Stimulated activated CD8-positive, alpha-beta memory T cell treated with anti-CD3 and anti-CD28 coated beads, Interleukin-4, amount 100 ng/mL, for 1 hour (primary cell): ENCODE measurements at places on chromosomes 2 and 18.

DNA sequence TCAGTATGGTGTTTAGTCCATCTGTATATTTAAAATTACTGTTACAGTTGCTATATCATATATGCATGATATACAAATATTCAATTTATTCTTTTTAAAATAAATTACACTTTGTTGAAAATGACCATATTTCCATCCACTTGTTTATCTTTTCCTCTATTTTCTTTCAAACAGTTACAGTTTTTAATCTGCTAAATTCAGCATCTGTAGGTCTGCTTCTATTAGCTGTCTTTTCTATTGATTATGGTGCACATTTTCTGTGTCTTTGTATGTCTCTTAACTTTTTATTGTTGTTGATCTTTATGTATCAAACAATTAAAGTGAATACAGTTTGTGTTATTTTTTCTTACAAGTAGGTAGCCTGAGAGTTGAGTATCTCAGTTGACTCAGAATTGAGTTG, 28.1 kb downstream of the IL18R1 start:
- DNase-seq: no peak

DNA sequence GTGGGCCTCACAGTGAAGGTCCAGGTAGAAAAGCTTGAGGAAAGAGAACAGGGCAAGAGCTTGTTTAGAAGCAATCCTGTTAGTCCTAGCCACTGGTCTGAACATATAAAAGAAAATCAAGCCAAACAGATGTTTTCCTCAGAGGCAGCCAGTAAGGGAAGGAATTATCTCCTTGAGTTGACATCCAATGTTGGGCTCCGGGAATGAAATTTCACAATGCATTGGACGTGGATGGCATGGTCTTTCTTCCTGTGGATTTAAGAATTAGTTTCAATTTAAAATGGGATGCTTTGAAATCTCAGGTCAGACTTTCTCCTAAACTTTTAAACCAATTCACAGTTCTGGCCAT, 92.1 kb downstream of the ACKR3 start:
- DNase-seq: no peak

DNA sequence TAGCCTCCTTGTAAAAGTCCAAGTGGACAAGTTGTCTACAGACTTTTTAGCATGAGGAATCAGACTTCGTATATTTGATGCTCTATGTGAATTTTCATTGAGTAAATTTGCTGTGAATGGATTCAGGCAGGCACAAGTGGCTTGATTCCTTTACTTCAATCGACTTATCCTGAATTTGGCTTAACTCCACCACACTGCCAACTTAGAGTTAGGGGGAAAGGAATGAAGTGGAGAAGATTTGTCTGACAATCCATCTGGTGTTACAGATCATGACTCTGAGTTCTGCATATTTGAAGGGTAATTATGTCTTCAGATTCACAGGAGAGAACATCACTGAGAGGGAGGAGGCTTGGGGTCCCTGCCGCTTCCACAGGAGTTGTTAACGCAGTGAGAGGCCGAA, 829.3 kb downstream of the DCC start:
- no peak for DNase-seq

- DNase-seq: no peak
Measured at GRCh38 chr2:189569295-189569910, 11.2 kb downstream of the SLC40A1 start.

DNA sequence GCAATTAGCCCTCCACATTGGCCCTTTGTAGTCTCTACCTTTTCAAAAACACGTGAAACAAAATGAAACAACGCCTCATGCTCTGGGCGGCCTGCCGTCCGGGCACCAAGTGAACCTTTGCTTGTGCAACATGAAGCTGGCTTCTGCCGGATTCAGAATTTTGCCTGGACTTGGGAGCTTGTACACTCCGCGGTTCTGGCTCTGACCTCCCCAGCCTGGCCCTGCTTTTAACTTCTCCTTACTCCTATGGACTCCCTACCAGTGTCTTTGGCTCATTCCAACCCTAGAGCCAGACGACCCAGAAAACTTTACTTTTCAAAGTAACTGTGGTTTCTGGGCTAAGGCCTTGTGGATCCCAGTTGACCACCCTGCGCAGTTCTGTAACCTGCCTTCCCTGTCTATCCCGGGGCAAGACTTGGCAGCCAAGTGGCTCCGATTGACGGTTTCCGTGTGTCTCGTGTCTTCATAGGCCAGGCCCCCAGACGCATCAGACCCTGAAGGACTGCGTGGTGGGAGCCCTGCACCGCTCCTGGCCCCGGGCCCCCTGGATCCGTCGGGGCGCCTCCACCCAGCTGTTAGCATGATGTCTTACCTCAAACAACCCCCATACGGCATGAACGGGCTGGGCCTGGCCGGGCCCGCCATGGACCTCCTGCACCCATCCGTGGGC, 1.9 kb downstream of the OTX1 start:
- DNase-seq: no peak

GRCh38 chr18:78165525-78165924, 814.1 kb upstream of the SALL3 start:
- no peak for DNase-seq

- no peak for DNase-seq
Measured at GRCh38 chr2:73979686-73980085, 5.0 kb upstream of the TET3 start.

DNA sequence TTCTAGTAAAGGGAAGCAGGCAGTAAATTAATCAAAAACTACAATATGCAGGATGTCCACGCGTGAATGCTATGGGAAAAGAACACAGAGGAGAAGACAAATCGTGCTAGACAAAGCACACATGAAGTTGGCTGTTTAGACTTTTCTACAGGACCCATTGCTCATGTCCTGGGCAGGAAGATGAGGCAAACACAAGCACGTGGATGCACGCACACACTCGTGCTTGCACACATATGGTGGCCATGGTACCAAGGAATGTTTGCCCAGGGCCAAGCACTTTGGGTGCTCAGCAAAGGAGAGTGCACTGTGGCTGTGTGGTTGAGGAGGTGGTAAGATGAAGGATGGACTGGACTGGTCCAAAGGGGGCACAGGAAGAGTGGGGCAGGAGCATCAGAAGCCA, 80.2 kb upstream of the MCFD2 start:
- no peak for DNase-seq

DNA sequence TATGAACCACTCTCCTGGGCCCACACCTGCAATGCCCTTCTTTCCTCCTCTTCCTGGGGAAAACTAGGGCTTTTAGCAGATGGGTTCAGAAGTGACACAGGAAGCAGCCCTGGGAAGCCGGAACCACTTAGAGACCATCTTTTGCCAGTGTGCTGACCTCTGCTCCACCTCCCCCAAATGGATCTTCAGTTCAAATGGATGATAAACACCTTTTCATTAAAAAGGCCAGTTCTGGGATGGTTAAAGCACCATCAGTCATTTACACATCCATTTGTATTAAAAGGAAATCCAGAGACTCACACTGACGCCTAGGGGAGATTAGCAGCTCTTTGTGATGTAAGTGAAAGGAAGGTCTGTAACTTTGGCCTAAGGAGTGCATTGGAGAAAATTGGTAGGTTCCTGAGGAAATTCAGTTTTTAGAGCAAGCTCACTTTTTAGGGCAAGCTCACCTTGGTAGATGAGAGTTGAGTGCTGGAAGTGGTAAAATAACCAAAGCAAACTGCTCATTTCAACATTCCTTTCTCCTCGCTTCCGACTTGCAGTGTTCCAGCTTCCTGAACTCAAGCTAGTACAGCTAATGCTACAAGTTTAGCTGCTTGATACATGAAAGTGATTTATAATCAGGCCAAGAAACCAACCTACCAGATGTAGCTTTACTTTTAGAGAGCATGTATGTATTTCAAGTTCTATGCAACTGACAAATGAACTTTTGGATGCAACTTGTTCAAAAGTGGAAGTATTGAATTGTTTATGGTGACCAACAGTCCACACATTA, 47.7 kb downstream of the ACTR2 start:
- no peak for DNase-seq

- DNase-seq: no peak
Measured at GRCh38 chr2:227864161-227864756, 7.2 kb upstream of the DAW1 start.

- DNase-seq: no peak
Measured at GRCh38 chr2:140701726-140702125, 1429.1 kb downstream of the LRP1B start.

DNA sequence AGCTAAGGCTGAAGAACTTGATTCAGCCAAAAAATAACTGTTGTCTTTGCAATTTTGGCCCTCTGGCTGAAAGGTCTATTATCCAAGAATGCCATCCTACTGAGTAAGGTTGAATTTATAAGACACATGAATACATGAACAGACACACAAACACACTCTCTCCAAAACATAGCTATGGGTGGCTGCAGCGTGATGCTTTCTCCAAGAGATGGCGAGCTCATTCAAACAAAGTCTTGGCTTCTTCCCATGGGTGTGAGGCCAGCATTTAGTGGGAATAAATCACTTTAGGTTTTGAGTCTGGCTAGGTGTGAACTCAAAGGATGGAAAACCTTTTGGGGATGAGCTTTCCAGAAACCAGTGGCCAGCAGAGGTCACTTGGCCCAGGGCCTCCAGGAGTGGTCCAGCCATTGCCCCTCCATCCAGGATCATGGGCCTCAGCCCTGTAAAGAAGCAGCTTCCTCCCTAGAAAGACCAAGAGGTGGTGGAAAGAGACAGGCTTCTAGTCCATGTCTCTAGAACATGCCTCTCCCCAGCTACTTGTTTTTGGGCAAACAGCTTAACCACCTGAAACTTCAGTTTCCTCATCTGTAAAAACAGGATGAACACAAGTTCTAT, 11.0 kb upstream of the OSR1 start:
- DNase-seq: no peak

DNA sequence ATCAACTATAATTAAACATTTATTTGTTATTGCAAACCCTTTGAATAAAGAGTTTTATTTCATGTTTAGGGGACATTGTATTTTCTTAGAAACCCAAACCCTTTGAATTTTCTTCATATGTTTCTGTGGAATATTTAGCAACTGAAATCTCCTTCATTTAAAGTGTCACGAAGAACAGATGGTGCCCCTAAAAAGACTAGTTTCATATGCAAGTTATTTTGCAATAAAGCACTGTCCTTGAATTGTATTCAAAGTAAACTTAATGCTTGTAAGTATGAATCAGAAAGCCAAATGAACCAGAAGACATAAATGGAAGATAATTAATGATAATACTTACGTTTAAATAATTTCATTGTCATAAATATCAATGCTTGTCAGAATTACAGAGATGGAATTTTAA, 151.9 kb upstream of the CWC22 start:
- DNase-seq: no peak

- no peak for DNase-seq
Measured at GRCh38 chr2:119647440-119648169, 31.4 kb upstream of the TMEM177 start.

DNA sequence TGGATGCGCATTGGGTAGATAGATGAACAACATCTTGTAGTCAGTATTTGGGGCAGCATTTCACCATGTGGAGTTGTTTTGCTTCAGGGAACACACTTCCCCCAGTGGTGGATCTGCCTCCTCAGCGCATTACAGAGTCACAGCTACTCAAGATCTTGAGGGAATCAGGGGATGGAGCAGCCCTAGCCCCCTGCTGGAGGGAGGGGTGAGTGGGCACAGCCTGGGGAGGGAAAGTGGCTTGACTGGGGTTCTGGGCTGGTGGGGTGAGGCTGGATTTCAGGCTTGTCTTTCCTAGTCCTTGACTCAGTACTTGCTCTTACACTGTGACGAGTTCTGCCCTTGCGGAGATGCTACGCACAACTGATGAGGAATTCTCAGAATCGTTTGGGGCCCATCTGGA, 271.0 kb upstream of the HS6ST1 start:
- DNase-seq: no peak

DNA sequence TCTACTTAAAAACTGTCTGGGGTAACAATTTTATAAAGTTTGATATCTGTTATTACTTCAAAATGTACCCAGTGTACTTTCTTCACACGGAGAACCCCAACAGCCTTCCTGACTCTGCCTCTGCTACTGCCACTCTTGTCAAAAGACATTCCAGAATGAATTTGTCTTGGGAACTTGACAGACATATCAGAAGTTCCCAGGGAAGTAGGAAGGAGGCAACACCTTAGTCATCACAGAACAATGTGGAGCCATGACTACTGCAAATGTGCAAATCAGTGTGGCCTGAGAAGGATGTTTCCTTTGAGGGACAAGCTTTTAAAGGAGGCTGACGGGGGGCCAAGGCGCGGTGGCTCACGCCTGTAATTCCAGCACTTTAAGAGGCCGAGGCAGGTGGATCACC, 133.8 kb upstream of the RNF152 start:
- no peak for DNase-seq

- DNase-seq: no peak
Measured at GRCh38 chr2:169910109-169910799, 83.0 kb downstream of the UBR3 start.

- no peak for DNase-seq
Measured at GRCh38 chr2:232120911-232121310, 159.4 kb downstream of the DIS3L2 start.

DNA sequence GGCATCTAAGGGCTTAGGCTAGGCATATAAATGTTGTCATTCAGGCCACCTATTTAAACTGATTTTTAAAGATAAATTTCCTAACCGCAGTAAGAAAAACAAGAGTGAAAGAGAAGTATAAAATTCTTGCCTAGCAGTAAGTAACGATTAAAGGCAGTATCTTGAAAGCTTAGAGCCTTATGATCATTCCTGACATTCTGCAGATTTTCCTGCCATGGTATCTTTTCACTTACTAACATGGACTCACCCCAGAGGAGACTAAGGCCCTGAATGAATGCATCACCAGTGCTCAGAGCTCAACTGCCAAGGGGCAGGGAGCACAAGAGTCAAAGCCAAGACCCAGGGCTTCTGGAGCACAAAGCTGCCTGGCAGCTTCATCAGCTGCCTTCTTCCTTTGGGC, 133.1 kb downstream of the GCA start:
- no peak for DNase-seq

- no peak for DNase-seq
Measured at GRCh38 chr2:207782238-207783030, 12.7 kb upstream of the FZD5 start.

GRCh38 chr2:181575650-181576025, 81.3 kb downstream of the CERKL start:
- DNase-seq: no peak

- no peak for DNase-seq
Measured at GRCh38 chr2:227205701-227206100, 41.3 kb downstream of the COL4A3 start.
